Activated gamma-delta T cell treated with anti-CD3 and anti-CD28 coated beads, Interleukin-2, amount 50 U/mL, for 16 hours (primary cell): ENCODE measurements at places on chromosomes 1 and 21.
A peak's percentile ranks its signal among the peaks of the same experiment; 100 is the strongest.

DNA sequence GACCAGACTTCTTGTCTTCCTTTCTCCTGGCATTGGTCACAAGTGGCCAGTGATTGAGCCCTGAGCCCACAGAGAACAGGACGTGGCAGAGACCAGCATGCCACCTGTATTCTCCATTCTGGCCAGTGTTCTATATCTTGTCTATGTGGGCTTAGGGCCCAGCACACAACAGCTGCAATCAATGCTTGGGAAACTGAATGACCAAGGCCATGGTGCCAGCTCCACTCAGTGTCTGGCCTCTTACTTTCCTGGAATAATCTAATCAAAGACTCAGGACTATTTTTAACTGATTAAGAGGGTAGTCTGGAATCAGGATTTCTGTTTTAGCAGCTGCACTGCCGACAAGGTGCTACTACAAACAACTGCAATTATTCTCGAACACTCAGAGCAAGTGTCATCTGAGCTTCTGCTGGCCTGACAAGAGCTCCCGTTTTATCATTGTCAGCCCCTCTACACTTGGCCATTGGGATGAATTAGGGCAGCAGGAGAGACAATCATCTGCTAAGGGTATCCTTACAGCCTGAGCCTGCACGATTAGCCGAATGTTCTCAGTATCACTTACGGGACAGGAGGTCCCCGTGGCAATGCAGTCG is 74.4 kb upstream of the GRIK3 start:
- no peak for DNase-seq

DNA sequence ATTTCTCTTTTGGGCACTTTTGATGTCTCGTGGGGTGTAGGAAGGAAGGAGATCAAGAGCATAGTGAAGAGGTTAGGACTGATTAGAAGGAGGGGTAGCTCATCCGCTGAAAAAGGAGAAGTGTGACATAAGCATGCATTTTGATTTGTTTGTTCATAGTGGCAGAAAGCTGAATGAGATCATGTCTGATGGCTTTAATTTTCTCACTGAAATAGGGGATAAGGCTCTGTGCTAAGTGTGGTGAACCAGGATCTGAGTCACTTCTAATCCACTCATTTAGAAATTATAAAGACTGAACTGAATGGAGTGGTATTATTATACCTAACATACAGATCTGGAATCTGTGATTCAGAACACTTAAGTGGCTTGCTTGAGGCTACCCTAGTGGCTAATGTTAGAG is 344.5 kb downstream of the PDE4B start:
- no peak for DNase-seq

DNA sequence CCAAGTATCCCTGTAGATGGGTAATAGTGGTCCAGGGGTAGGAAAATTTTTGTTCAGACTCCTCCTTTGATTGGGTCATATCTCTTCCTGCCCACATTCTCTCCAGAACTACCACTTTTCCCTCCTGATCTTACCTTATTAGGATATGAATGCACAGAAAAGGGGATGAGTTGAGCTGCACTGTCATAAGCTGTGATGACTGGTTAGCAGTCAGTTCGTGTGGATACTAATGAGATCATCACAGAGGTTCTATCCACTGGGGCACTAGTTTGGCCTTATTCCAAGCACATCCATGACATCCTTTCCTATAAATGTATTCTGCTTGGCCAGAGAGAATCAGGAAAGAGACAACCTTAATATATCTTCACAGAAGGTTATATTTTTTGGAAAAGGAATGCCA is 22.1 kb upstream of the TBX15 start:
- DNase-seq: no peak

DNA sequence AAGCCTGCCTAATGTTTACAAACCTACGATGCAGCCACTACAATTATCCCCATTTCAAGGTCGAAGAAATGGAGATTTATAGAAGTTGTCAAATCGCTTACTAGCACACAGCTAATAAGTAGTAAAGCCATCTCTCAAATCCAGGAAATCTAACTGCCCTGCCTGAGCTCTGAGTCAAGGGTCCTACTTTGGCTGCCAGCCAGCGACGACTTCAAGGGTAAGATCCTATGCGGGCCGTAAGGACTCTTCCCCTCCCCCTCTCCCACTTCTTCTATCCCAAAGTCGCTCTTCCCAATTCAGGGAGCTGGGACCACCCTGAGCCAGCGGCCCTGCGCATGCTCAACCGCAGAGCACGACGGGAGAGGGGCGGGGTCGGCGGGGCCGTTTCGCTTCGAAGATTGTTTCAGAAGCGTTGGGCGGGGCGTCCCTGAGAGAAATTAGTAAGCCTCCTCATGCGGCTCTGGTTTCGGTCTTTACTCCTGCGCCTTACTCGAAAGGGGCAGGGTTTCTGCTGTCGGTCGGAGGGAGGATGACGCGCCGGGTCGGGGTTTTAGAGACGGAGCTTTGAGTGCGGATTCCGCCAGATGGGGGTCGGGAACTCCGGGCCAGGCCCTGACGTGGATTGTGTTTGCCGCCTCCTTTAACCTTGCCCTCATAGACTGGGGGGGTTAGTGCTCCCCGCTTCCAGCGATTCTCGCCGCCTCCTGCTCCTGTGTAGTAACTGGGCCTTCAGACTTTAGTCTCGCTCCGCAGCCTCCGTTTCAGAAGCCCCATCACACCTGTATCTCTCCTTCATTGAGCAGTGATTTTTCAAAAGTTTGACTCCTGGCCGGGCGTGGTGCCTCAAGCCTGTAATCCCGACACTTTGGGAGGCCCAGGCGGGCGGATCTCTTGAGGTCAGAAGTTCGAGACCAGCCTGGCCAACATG is at the start of gene ZMYM1:
TSS of gene ZMYM1 (plus strand) at position 383 of the 928 bp plus-strand sequence. CDS start 14,603 bp downstream, outside the sequence.
- DNase-seq: peak; percentile 77

- peak; percentile 64 for DNase-seq
These were observed 82.8 kb upstream of the BMP8A start for GRCh38 chr1:39408641-39409054.

DNA sequence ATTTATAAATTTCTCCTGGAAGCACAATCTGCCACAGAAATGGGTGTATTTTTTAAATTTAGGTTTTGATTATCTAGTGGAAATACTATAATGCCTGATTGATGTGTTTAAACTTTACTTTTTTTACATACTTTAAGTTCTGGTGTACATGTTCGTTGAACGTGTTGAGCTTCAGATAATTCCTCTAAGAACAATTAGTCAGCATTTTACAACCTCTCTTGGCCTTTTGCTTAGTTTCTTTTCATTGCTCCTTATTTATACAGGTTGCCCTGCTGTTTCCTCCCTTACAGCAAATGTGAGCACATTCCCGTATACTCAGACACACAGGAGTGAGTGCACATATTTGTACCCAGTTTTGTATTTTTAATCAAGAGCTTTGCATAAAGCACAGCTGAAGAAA is 1038.9 kb downstream of the BRINP3 start:
- no peak for DNase-seq

DNA sequence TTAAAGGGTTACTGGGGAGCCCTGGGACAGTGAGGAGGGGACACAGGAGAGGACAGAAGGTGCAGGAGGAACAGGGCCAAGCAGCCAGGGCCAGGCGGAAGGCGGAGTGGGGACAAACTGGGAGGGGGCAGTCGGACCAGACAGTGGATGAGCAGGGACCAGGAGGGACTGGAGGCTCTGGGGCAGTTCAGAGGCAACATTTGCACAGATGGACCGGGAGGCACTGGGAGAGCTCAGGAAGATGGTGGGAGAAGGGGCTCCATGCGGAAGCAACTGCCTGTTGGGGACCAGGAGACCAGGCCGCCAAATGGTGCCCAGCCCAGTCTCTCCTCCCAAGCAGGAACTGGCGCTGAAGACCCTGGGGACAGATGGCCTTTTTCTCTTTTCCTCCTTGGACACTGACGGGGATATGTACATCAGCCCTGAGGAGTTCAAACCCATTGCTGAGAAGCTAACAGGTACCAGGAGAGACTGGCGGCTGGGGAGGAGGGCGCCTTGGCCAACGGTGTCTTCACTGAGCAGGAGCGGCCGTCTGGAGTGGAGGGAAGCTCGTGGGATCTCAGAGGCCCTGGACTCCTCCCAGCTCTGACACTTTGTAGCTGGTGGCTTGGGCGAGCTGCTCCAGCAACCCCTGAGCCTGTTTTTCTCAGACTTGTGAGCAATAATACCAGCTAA is 847 bp downstream of the SELENON start:
- DNase-seq: no peak

DNA sequence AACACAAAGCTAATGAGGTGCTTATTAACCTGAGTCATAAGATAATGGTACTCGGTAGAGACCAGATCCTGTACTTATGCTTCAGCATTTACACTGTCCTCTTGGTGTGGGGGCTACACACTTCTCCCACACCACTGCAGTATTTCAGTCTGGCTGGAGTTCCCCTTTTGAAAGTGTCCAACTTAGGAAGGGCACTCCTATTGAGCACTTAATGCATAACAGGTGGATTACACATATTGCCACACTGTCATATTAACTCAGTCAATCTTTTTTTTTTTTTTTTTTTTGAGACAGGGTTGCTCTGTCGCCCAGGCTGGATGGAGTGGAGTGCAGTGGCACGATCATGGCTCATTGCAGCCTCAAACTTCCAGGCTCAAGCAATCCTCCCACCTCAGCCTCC is 1.5 kb downstream of the GPATCH4 start:
- no peak for DNase-seq

DNA sequence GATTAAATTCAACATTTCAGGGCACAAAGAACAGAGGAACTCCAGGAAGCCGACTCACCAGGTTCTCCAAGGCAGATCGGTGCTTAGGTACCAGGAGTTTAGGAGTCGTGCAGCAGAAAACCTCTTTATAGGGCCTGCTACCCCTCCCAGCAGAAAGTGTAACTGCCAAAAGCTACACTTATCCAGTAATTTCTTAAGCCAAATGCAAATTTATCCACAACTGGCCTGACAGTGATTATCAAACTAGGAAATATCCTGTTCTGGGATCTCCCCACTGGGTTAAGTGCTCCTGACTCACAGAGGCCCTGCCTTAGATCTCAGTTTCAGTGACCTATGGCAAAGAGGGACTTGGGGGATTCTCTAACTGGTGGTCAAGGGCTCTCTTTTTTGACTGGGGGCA is at the start of gene SPRR2F:
TSS of gene SPRR2F (minus strand) at position 101 of the 400 bp plus-strand sequence. CDS start 783 bp downstream, outside the sequence.
- no peak for DNase-seq

DNA sequence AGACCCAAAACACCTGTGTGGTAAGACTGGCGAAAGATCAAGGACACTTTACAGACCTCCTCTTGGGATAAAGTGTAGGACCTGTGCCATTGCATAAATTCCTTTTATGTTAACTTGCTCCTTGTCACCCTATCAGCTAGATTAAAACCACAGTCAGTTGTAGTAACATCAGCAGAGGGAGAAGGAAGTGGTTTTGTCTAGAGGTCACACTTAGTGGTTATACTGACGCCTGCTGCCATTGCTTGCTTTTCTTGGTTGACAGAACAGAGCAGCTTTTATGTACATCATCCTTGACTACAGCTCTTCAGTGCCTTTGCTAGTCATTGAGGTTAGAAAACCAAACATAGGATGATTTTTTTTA is 101.4 kb downstream of the PBX1 start:
- no peak for DNase-seq

GRCh38 chr1:83741348-83741747 is 257.6 kb downstream of the TTLL7 start:
- no peak for DNase-seq

- DNase-seq: no peak
These were observed 26.5 kb downstream of the CYYR1 start for GRCh38 chr21:26546446-26547097.

GRCh38 chr1:91778964-91779363 is 107.0 kb downstream of the TGFBR3 start:
- no peak for DNase-seq

DNA sequence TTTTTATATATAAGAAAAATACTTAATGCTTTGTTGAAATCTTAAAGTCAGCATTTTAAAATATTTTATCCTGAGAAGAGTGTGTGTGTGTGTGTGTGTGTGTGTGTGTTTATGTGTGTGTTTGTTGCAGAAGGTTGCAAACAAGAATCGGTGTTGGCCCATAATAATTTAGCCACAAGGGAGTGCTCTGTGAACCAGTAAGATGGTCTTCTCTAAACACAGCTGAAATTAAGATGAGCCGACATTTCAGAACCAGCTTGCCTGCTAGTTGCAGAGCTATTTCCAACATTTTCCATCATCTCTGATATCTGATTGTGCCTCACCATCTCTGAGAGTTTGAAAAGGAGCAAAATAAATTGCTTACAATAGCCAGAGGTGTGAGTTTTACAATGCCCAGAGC is 158.8 kb upstream of the SGIP1 start:
- no peak for DNase-seq

- no peak for DNase-seq
These were observed 29.6 kb downstream of the NVL start for GRCh38 chr1:224300346-224300745.

DNA sequence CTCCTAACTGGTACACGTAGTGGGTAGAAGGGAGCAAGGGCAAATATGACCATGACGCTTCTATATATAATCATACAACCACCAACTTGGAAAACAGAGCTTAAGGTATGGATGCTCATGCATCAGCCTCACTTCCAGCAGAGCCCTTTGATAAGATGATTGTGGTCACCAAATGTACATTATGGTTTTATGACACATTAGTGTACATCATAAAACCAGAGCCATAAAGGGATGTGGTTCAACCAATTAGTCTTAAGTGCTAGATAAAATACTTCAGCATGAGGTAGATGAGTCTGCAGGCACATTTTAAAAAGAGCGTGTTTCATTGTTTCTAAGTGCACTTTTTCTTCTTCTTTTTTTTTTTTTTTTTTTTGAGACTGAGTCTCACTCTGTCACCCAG is 43.7 kb downstream of the NIBAN1 start:
- no peak for DNase-seq

DNA sequence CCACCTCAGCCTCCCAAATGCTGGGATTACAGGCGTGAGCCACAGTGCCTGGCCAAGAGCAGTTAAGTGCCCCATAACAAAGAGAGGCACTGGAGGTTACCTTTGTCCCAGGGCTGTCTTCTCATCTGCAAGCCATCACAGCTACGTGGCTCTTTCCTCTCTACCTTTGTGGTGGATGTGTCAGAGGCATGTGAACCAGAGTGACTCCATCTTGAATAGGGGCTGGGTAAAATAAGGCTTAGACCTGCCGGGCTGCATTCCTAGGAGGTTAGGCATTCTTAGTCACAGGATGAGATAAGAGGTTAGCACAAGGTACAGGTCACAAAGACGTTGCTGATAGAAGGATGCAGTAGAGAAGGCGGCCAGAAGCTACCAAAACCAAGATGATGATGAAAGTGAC is 59.4 kb upstream of the POU2F1 start:
- DNase-seq: no peak

- no peak for DNase-seq
These were observed 28.0 kb upstream of the ATP1A1 start for GRCh38 chr1:116345011-116345410.

DNA sequence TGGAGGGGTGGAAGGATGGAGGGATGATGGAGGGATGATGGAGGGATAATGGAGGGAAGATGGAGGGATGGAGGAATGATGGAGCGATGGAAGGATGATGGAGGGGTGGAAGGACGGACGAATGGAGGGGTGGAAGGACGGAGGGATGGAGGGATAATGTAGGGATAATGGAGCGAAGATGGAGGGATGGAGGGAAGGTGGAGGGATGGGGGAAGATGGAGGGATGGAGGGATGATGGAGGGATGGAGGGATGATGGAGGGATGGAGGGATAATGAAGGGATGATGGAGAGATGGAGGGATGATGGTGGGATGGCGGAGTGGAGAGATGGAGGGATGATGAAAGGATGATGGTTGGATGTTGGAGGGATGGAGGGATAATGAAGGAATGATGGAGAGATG is 61.3 kb downstream of the KCNAB2 start:
- no peak for DNase-seq
